ENCODE measurements at places on chromosomes 5 and 9. TPM values are rescaled to one million over a fixed set of nuclear protein-coding genes. Genes with fewer than 3 reads are reported as not detected.

DNA sequence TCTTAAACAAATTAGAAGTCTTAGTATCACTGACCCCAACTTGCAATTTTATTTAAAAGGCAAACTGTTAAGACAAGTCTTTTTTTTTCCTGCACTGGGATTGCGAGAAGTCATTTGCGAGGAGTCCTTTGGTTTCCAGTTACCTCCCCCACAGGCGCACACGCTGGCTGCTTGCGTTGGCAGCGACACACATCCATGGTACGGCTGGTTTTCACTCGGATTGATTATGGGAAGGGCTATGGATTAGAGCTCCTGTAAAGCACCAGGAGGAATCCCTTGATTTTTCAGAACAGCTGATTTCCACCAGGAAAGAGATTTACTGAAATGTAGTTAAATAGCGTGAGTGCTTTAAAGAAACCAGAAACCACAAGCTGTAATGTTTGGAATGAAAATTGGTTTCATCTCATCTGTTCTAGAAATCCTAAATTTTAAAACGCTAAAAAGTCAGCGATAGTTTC is 737 bp downstream of the SLC1A3 start:
- H3K27me3 ChIP-seq: peaks cover 19% of the 10 kb centered on the region
- no peak overlapping the region for H3K27ac ChIP-seq
- no peak for DNase-seq
- peaks cover 11% of the 10 kb centered on the region for H3K4me1 ChIP-seq
- H3K36me3 ChIP-seq: no peaks in the 10 kb centered on the region

The CER1 gene
- total RNA-seq: not detected

The TRAF1 gene
- total RNA-seq: 61.7 TPM

The TYRP1 gene
- not detected for total RNA-seq

GRCh38 chr9:98502976-98503325 is 205.8 kb downstream of the GABBR2 start:
- H3K27ac ChIP-seq: no peak overlapping the region
- no peak for DNase-seq
- no peak overlapping the region for H3K4me3 ChIP-seq
- no peaks in the 10 kb centered on the region for H3K36me3 ChIP-seq

The SLC27A4 gene
- 2.2 TPM for total RNA-seq
